GM12865 (cell line): ENCODE measurements at places on chromosomes 13 and 19.
A peak's percentile ranks its signal among the peaks of the same experiment; 100 is the strongest.

- DNase-seq: no peak
Observed at GRCh38 chr13:110420626-110421025, 113.5 kb downstream of the COL4A2 start.

- no peak for DNase-seq
Observed at GRCh38 chr13:73421310-73421912, 362.6 kb downstream of the KLF5 start.

DNA sequence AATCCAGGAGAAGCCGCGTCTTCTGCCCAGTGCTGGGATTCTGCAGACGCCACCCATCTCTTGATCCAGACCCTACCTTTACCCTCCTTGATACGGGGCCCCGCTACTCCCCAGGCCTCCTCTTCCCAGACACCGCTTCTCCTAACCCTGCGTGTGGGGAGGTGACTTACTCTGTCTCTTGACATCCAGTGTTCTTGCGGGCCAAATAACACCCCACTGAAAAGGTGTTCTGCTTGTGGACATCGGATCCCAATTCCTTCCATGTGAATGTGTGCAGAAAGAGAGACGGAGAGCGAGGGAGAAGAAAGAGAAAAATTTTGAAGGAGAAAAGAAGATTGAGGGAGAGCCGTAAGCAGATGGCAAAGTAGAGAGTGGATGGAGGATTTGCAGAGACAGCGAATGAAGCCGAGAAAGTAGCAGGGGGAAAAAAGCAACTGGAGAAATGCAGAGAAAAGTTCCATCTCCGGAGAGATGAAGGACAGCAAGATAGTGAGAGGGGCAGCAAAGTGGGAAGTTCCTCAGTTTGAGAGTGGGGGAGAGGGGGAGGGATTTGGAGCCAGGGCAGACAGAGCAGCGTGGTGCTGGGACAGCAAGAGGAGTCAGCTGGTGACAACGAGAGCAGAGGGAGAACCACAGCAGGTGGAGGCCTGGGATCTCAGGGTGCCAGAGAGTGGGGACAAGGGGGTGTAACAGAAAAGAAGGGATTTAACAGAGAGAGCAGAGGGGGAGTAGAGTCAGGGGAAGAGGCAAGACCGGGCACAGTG, 814 bp downstream of the ZNF480 start:
- no peak for DNase-seq

DNA sequence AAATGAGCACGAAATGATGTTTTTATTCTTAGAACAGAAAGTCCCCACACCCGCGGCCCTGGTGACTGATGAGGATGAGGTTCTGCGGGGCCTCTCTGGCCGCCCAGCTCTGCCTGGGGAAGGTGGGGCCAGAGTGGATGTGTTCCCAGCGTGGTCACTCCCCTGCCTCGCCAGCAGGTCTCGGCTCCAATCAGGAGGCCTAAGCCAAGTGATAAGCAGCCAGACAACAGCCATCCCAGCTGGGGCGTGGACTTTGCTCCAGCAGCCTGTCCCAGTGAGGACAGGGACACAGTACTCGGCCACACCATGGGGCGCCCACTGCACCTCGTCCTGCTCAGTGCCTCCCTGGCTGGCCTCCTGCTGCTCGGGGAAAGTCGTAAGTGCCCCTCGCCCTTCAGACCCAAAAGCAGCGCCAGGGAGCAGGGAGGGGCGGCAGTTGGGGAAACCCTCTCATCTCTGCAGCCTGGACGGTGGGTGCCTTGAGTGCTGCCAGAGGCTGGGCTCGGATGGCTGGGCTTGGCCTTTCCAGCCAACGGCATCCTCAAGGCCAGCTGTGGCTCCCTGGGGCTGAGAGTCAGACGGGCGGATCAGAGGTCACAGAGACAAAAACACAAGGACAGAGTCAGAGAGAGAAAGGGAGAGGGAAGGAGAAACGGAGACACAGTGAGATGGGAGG, at the start of gene F10:
Gene F10, plus strand, starts transcription at position 250 of the 676 bp plus-strand sequence. Its CDS starts 57 bp downstream, at position 307.
- no peak for DNase-seq

GRCh38 chr13:38656699-38657098, 30.2 kb upstream of the FREM2 start:
- no peak for DNase-seq

DNA sequence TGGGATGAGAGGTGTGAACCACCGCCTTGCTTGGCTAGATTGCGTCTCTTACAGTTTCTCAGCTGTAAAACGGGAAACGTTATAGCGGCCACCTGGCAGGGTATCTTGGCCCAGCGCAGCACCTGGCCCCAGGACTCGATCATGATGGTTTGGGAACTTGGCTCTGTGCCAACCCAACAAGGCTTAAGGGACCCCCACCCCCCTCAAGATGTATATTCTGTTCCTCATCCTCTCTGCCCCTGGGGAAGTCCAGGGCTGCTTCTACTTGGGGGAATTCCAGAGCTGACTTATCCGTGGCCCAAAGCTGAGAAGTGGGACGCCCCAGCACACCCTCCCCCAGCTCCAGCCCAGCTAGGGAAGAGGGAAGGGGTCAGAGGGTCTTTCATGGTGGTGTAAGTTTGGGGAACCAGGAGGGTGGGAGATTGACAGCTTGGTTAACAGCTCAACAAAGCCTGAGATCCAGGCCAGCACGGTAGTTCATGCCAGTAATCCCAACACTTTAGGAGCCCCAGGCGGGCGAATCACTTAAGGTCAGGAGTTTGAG, 695 bp downstream of the ICAM1 start:
- DNase-seq: peak; percentile 92

GRCh38 chr19:33450689-33451088, 70.9 kb downstream of the PEPD start:
- no peak for DNase-seq

- DNase-seq: peak; percentile 3
Observed at GRCh38 chr13:62875118-62875640, 1459.5 kb upstream of the PCDH20 start.

DNA sequence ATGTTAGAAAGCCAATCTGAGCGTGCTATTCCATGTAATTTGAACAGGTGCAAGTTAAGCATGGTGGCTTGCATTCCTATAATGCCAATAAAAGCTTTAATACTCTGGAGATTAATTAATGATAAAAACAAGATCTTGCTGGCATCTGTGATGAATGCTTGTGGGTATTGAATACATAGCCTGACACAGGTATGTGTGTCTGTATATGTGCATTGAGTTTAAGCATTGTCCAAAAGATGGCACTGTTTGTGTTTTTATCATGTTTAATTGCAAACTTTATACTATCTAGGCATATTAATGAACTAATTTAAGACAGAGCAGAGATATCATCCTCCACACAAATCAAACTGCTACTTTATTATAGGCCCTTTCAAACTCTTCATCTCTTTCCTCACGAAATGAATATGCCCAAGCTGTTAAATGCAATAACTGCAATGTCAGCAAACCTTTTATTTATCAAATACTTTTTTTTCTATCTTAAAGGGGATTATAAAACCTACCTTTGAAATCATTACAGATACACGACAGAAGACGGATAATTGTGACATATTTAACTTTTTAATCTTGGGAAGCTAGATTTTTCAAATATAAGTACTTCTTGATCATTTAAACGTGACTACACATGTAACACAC, 86.5 kb downstream of the TNFSF11 start:
- DNase-seq: no peak

- DNase-seq: peak; percentile 83
Observed at GRCh38 chr13:40518481-40518882, 148.0 kb downstream of the FOXO1 start.

GRCh38 chr19:30667227-30667626, 295.0 kb downstream of the ZNF536 start:
- no peak for DNase-seq

GRCh38 chr13:106407338-106407737, 128.1 kb downstream of the EFNB2 start:
- peak; percentile 1 for DNase-seq

- no peak for DNase-seq
Observed at GRCh38 chr19:12159773-12160414, 3.0 kb upstream of the ZNF136 start.

DNA sequence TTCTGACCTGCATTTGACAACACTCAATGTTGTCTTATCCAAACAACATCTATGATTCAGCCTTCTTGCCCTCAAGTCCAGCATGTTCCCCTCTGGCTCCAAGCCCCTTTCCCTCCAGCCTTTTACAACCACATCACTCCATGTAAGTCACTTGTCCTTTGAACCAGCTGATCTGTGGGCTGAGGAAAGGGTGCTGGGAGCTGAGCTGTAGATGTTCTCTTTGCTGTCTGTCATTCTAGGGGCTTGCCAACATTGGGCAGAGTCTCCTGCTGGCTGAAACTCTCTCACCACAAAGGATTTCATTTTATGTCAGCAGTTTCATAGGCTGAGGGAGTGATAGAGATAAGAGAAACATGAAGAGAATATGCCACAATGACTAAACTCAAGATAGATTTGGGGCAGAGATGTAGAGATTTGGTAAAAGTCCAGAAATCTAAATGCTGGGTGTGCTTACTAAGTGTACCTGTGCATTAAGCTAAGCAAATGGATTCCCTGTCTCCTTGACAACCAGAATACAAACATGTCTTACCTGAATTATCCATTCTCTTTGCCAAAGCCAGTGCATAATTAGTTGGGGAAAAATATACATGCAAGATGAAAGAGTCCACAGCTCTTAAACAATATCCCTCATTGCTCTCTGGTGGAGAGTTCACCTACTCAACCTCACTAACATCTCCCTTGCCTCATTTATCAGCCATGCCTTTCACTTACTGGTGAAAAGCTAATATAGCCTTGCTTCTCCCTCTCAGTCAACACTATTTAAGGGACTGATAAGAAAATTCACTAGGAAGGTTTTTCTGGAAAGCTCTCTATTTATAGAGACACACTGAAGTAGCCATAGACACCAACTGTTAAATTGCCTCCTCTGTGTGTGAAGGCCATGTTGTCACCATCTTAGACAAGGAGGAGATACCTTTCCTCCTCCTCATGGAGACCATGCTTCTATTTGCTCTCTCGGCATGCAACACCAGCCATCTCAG, 175.5 kb upstream of the SERP2 start:
- peak; percentile 78 for DNase-seq

- no peak for DNase-seq
Observed at GRCh38 chr13:33543089-33543459, 257.5 kb upstream of the STARD13 start.

DNA sequence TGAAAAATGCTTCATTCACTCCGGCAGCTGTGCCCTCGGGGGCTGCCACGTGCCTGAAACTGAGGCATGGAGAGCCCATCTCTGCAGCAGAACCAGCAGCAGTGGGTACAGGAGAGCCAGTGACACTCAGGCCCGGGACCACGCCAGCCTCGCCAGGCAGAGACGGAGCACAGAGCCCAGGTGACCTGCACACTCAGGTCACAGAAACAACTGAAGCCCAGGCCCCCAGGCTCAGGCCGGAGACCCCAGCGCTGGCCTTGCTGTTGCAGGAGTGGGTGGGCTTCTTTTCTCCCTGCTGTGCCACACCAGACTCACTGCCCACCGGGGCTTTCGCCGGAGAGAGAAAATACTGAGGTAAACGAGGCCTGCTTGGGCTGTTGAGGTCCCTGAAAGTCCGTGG, 117.3 kb downstream of the SOX1 start:
- no peak for DNase-seq

GRCh38 chr19:52659013-52659412, 20.9 kb upstream of the ZNF83 start:
- DNase-seq: no peak

DNA sequence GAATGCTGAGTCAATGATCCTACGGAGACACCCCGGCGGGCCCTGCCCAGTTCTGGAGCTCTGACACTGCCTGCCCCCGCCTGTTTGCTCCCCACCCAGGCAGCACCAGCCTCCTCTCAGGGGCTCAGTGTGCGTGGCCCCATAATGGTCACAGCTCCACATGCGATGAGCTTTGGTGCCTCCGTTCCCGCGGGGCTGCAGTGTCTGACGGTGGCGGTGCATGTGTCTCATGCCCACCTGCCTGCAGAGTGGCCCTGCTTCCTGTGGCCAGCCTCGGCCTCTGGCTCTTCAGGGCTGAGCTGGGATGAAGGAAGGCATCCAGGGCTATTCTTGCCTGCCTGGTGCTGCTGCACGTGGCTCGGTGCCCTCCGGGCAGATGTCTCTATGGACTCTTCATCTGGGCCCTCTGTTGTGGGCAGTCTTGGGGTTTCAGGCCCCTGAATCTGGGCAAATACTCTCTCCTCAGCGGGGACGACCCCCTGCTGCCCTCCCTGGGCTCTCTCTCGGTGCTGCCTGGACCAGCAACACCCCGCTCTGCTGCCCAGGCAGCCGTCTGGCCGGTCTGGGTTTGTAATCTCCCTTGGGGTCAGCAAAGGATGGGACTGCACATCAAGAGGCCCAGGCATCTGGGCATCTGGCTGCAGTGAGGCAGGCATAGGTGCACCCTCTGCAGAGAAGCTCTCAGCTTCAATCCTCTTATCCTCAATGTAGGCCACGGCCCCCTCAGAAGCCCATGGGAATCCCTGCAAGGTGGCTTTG, 19.3 kb upstream of the TMEM255B start:
- no peak for DNase-seq

GRCh38 chr13:78599645-78600279, 3.6 kb downstream of the POU4F1 start:
- no peak for DNase-seq

GRCh38 chr13:40519637-40520036, 146.8 kb downstream of the FOXO1 start:
- no peak for DNase-seq

DNA sequence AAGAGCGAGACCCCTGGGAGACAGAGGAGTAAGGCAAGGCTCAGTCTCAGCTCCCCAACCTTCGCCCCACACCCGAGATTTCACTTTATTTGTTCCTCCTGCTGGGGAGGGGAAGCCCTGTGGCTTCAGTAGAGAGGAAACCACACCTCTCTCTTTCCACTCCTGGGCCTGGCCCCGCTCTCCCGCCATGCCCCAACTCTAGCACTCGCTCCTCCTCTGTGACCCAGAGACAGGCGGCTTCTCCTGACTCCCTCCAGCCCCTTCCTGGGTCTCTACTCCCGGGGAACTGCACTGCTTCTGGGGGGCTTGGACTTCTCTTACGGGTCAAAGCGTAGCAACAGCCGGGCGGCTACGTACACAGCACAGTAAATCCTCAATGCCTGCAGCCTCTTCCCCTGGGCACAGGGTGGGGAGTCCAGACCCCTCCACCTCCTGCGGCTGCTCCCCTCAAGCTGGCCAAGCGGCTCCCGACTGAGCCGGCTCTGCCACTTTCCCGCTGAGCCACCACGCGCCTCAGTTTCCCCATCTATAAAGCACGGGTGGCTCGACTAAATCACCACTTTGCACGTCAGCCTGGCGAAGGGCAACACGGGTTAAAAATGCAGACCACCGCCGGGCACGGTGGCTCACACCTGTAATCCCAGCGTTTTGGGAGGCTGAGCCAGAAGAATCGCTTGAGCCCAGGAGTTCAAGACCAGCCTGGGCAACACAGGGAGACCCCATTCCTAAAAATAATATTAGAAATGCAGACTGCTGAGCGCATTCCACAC, 1.4 kb downstream of the RNF126 start:
- peak; percentile 76 for DNase-seq

DNA sequence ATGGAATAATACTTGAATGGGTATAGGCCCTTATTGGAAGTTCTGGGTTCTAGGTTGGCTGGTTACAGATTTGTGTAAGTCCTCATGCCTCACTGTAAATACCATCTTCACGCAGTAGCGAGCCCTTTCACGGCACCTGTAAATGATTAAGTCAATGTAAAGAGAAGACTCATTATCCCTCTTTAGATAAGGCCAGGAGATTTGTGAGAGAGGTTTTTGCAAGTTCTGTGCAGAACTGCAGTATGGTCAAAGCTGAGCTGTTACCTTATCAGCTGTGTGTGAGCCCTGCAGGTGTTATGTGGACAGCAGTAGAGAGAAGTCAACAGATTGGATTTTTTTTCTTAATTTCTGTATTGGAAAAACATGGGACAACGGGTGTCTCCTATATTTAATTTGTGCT, 141.6 kb downstream of the SHISA2 start:
- DNase-seq: no peak

- no peak for DNase-seq
Observed at GRCh38 chr19:3096902-3097326, 2.8 kb downstream of the GNA11 start.

GRCh38 chr19:36041831-36042230, 9.2 kb upstream of the CLIP3 start:
- DNase-seq: no peak
